Fibroblast of gingiva (primary cell): ENCODE measurements at places on chromosomes 1 and 21.

- DNase-seq = no peak
Measured at GRCh38 chr1:220775240-220775853, 11.4 kb upstream of the MTARC1 start.

DNA sequence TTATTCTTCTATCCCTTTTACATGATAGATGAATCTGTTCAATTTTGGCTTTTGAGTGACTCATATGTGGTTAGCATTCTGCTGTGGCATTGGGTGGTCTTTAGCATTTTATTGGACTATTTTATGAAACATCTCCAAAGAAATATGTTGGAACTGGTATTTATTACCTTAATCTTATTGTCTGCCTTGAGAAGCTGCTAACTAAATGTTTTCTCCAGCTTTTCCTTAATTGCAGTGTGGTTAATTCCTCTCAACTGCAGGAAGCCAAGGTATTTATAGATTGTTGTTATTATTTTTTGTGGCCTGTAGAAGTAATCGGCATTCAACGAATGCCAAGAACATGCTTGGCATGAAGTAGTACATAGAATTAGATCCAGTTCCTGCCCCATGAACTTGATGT lies 64.1 kb downstream of the NOS1AP start:
- no peak for DNase-seq

DNA sequence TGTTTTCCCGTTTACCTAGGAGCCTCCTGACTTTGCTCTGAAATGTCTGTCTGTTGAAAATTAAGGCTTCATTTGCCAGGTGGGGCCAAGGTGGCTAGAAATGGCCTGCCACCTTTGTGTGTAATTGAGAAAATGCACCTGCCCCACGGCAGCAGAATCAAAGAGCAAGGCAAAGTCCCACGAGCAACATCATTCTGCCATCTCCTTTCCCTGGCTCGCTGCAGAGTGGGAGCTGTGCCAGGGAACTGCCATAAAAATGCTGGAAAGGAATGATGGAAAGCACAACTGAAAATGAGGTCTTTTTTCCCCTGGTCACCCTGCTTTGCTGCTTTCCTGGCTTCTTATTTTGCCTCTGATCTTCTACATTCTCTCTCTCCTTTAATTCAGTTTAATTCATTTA lies 5.5 kb upstream of the OLFML2B start:
- no peak for DNase-seq

DNA sequence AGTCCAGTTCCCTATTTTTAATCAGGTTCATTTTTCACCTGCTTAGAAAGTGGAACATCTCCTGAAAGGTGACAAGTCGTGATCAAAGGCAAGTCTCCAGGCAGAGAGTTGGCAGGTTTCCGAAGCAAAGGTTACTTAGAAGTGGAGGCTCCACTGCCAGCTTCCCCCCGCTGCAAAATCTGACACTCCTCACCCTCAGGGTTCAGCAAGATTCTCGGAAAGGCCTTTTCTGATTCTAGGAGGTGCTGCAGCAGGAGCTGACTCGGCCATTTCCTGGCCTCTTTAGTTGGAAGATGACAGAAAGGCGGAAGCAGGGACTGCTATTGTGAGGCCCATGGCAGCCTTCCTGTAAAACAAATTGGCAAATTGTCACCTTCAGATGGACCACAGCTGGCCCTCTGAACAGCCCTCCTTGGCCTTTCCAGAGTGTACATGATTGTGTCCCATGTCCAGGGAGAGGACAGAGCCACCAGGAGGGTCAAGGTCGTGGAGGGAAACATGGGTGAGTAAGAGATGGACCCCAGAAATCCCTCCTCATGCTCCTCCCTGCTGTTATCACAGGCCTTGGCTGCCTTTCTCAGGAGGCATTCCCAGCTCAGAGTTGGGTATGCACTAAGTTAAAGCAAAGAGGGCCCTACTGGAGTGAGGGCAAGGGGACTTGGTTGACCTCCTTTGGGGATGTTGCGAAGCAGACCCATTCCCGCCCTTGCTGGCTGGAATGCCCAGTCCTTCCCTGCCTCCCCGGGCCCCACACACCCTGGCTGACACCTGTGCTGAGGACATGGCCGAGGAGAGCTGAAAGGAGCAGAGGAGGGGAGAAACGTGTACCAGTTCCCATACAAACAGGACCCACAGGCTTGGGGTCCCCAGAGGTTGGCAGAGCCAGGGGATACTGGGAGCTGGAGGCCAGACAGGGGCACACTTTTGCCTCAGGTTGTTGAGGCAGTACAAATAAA lies 115.5 kb upstream of the IRF2BP2 start:
- DNase-seq = no peak

- DNase-seq = no peak
Measured at GRCh38 chr1:20058531-20058930, 11.5 kb upstream of the PLA2G5 start.

- no peak for DNase-seq
Measured at GRCh38 chr1:53575141-53575954, 116.1 kb downstream of the DMRTB1 start.

DNA sequence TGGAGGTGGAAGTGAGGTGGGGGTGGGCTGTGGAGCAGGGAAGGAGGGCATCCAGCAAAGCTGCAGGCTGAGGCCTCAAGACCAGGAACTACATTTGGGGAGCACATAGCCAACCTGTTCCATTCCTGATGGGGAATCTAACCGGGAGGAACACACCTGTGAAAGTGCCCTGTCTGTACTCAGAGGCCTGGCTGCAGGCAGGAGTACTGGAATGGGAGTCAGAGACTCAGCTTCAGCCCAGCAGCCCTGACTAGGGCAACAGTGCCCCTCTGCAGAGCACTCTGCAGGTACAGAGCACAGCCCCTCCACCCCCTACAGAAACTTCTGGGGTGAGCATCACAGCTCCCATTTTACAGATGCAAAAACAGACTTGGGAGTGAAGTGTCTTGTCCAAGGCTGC lies 126.4 kb downstream of the DMRTB1 start:
- DNase-seq = no peak

- peak; percentile 92 for DNase-seq
Measured at GRCh38 chr1:234602334-234603220, 7.4 kb downstream of the IRF2BP2 start.

DNA sequence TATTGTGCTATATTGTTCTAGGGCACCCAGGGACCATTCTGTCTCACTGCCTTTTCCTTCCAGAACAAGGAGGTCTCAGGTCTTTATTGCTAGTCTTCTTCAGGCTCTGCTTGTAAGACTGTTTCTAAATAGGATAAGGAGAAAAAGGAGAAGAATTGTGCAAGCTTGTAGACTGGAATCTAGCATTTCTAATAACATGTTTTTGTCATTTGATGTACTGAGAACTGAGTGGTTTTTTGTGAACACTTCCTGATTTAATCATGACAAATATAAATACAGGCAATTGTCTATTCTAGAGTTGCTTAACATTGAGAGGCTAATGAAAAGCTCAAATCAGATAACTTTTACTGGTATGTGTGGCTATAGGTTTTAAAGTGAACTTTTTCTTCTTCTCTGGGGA lies 77.6 kb downstream of the CLIC4 start:
- DNase-seq = peak; percentile 72

DNA sequence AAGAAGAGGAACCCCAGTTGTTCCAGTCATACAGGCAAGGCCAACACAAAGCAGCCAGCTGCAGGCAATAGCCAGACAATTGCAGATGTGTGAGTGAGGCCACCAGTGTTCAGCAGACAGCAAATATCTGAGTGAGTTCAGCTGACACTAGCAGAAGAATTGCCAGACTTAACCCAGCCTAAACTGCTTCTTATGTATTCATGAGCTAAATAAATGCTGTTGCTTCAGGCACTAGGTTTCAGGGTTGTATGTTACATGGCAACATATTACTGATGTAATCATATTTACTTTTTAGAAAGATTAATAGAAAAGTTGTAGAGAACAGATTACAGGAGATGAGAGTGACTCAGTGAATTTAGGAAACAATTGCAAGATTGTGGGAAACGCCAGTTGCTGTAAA lies 129.8 kb upstream of the CHODL start:
- DNase-seq = no peak

GRCh38 chr1:36436821-36437220 lies 13.4 kb downstream of the OSCP1 start:
- no peak for DNase-seq

DNA sequence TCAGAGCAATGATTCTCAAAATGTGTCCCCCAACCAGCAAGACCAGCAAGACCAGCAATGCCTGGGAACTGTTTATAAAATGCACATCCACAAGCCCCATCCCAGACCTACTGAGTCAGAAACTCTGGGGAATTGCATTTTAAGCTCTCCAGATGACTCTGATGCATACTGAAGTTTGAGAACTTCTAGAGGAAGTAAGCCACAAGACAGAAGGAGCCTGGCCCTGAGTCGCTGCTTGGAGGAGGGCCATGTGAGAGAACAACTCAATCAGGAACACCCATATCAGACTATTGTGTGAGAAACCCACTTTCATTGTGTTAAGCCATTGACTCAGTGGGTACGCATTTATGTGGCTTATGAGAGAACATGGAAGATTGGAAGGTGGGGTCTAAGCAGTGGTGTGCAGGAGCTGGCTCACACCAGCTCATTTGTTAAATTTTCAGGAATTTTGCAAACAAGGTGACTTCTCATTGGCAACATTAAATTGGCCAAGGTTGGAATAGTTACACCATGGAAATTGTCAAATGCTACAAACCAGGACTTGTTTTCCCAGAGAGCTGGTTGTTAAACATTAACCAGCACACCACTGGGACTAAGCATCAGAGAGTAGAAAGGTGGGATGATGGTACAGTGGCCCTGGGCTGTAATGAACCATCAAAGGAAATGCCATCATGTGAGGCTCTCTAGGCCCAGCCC lies 38.9 kb downstream of the ATP1A1 start:
- peak; percentile 49 for DNase-seq

DNA sequence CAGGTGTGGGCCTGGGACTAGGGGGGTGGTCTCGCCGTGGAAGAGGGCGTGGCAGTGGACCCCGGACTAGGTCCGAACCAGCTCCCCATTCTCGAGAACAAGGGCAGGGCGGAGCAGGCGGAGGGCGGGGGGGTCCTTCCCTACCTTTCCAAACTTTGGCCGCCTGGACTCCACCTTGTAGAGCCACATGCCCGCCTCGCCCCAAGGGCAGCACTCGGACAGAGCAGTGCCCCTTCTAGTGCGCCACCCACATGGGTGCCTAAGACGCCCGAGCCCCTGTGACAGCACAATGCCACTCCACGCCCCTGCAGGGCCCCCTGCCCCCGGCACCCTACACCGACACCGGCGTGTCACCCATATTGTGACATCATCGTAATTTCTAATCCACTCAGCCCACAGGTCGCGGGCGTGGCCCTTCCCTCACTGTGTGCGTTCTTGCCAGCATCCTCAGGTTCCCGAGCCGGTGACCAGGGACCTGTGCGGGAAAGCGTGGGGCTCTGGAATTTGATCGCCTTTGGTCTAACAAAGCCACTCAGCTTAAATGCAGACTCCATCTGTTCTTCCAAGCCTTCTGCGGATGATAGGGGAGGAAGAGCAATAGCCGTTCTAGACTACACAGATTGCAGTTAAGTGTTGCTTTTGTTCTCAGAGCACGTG lies 553 bp upstream of the STMN1 start:
- DNase-seq = no peak

GRCh38 chr1:175530183-175530582 lies 213.2 kb downstream of the TNR start:
- no peak for DNase-seq

DNA sequence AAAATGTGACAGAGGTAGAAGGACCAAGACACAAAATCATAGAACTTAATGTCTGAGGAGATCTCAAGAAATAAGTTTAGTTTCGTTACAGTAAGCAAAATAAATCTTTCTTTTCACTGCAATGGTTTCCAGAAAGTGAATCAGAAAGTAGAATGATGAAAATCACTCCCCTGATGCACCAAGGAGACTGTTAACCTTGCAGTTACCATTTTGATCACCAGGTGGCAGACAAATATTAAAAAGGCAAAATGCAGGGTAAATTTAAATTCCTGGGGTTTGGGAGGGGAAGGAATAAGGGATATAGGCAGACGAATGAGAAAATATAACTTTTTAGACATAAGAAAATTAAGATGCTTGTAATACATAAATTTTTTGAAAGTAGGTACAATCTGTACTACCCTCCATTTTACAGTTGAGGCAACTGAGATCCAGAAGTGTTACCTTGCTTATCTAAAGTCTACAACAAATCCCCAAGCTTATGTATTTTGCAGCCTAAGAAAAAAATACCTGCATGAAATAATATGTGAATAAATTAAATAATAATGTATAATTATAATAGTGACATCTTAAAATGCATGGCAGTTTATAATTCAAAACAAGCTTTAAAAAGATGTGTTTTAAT lies 253.2 kb downstream of the CRB1 start:
- DNase-seq = peak; percentile 4

- peak; percentile 79 for DNase-seq
Measured at GRCh38 chr1:36208978-36209703, 15.1 kb upstream of the THRAP3 start.

DNA sequence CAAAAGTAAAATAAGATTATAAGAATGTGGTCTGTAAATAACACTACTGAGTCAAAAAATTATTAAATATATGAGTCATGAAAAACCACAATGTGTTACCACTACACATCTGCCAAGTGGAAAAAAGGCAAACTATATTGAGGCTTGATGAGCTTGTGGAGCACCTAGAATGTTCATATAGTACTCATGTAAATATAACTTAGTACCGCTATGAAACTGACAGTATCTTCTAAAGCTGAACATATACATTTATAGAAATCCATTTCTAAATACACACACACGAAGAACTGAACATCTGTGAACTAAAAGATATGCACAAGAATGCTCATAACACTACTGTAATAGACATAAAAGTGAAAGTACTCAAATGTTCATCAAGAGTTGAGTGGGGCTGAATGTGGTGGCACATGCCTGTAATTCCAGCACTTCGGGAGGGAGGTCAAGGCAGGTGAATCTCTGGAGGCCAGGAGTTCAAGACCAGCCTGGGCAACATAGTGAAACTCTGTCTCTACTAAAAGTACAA lies 18.5 kb upstream of the GBP3 start:
- DNase-seq = peak; percentile 40
